NCI-H2107 (cell line): ENCODE measurements at places on chromosomes 3 and 15.

DNA sequence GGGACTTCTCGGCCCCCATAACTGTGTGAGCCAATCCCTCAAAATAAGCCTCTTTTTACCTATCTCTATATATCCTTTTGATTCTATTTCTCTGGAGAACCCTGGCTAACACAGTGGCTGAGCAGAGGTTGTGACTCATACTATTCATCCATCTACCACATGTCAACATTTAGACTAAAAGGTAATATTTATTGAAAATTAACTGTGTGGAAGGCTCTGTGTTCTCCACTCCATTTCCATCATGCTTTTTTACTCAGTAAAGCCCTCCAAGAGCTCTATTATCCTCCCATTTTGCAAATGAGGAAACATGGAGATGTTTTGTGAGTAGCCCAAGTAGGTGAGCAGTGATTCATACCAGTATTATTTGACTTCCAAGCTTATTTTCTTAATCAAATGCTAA is 217.9 kb upstream of the DCBLD2 start:
- DNase-seq = no peak

DNA sequence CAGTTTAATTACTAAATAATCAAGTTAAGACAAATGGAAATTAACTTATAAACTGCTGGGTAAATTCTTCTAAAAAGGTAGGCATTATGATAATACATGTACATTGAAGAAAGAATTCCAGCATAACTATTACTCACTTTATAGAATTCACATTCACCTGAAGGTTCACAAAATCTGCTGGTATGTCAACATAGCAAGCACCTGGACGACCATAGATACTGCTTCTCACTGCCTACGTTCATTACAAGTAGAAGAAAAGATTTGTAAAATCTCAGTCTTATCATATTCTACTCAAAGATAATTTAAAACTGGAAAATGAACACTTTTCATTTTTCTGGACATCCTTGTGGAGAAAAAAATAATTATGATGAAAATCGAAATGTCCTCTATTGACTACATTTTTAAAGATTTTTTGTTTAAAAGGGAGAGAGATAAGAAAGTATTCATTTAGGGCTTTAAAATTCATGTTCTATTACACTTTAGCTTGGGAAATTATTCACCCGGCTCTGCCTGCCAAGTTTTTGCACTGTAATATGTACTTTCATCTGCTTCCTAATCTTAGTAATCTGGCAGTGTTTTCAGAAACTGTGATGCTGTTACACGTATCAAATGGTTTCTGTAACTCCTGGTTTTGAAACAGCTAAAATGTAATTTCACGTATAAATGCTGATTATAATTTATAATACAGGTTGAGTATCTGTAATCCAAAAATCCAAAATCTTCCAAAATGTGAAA is 16.1 kb downstream of the HACL1 start:
- no peak for DNase-seq

- DNase-seq = no peak
Measured at GRCh38 chr3:121739902-121740301, 9.6 kb downstream of the GOLGB1 start.

GRCh38 chr3:176321099-176321498 is 876.2 kb downstream of the TBL1XR1 start:
- no peak for DNase-seq

GRCh38 chr3:99250821-99251355 is 349.4 kb upstream of the DCBLD2 start:
- no peak for DNase-seq

- DNase-seq = no peak
Measured at GRCh38 chr15:53713218-53713617, 46.2 kb downstream of the WDR72 start.

DNA sequence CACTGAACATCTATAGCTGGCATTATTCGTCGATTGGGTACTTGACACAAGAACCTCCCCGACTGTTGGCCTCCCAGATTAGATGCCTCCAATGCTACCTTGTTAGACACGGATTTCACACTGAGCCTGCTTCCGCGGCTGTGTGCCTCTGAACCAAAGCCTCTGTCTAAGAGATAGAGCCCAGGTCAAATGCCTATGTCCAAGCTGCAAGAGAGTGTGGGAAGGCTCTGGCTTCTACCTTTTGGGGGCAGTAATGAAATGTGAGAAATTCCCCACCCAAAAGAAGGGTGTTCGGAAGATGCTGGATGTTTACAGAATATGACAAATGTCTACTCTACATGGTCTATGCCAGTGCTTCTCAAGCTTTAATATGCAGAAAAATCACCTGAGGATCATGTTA is 2.0 kb upstream of the RPUSD2 start:
- no peak for DNase-seq

DNA sequence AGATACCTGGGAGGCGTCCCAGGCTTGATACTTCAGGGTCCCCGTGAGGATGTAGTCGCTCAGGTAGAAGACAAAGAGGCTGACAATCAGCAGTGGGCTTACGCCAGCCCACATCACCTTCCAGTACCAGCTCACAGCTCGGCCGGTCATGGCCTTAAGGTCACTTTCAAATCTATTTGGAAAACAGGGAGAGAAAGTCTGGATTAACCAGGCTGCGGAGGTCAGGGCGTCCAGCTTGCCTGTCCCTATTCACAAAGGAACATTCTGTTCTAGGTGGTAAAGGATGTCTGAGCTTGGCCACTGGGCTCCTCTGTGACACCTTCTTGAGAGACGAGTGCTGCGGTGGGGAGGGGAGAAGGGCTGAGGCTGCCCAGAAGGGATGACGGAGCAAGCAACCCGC is 36.5 kb downstream of the SLC6A20 start:
- DNase-seq = no peak

DNA sequence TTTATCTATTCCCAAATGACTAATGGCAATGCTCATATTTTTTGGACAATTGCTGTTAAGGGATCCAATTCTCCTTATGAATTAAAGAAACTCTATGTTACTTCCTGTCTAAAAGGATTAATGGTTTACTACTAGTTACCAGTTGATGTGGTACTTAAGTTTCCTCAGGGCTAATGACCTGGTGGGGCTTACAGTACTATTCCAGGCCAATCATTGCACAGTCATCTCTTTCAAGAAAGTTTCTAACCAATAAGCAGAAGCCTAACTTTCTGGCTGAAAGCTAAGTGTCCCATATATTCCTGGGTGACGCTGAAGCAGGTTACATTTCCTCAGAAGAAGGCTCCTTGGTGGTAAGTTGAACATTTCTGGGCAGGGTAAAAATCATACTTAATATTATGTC is at the start of gene SLC12A1:
Gene SLC12A1 (plus strand): TSS at position 322 of the 400 bp plus-strand sequence. CDS start 1,418 bp downstream, outside the sequence.
- DNase-seq = no peak

DNA sequence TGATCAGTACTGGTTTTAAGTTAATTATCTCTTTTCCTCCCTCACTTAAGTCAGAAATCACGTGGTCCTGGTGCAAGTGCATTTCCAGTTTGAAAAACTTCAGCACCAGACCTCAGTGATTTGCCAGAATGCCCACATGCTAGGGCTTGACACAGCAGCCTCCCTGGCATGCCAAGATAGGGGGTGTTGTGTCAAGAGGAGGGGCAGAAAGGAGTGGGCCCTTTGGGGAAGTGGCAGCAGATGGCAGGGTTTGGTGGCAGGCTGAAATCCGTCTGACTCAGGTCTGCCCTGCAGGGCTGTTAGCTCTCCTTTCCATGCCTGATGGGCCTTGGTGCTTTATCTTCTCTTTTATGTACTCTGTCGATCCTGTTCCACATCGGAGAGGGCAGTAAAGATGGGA is 23.4 kb downstream of the PXK start:
- DNase-seq = no peak

DNA sequence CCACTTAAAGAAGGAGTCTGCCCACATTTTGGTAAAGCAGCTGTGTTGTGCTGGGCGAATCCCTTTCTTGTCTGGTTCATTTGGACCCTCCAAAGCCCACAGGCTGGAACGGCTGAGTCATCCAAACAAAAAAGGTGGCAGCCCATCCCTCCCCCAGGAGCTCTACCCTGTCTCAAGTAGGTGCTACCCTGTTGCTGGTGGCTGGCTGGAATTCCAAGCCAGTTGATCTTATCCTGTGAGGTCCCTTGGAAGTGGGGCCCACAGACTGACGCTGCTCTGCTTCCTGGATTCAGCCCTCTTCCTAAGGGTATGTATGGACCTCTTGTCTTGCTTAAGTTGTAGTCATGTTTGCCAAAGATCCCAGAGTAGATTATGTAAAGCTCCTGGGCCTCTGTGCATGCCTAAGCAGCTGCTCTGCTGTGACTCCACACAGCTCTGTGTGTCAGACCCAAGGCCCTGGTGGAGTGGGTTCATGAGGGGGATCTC is 44.5 kb downstream of the CCR1 start:
- no peak for DNase-seq

GRCh38 chr15:84981711-84982300 is at the start of gene PDE8A:
TSS of gene PDE8A (plus strand) at chr15:84981856. CDS start at chr15:84982163, 307 bp downstream.
- DNase-seq = no peak

DNA sequence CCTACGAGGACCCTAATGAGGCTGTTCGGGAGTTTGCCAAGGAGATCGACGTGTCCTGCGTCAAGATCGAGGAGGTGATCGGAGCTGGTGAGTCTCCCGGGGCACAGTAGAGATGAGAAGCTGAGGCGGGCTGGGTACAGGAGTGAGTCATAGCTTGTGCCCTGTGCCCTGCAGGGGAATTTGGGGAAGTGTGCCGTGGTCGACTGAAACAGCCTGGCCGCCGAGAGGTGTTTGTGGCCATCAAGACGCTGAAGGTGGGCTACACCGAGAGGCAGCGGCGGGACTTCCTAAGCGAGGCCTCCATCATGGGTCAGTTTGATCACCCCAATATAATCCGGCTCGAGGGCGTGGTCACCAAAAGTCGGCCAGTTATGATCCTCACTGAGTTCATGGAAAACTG is 17.9 kb downstream of the EPHB3 start:
- DNase-seq = no peak

DNA sequence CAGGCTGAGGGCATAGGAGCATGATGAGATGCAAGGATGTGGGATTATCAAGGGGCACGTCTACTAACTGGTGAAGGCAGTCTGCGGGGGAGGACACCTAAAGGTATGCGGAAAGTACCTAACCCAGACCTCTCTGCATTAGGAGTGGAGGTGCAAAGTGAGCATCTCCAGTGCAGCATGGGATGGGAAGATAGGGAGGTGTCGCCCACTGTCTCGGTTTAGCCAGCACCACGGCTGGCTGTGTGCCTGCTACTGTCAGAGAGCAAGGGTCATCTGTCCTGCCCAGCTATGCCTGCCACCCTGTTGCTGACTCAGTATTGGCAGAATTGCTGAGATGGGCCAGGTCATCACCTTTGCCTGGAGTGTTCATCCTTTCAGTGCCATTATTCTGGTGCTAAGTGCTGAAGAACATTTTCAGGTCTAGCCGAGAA is 40.1 kb downstream of the OXNAD1 start:
- DNase-seq = no peak

- DNase-seq = no peak
Measured at GRCh38 chr15:67267440-67267839, 12.9 kb downstream of the IQCH start.

- no peak for DNase-seq
Measured at GRCh38 chr3:27089068-27089467, 280.1 kb downstream of the NEK10 start.

DNA sequence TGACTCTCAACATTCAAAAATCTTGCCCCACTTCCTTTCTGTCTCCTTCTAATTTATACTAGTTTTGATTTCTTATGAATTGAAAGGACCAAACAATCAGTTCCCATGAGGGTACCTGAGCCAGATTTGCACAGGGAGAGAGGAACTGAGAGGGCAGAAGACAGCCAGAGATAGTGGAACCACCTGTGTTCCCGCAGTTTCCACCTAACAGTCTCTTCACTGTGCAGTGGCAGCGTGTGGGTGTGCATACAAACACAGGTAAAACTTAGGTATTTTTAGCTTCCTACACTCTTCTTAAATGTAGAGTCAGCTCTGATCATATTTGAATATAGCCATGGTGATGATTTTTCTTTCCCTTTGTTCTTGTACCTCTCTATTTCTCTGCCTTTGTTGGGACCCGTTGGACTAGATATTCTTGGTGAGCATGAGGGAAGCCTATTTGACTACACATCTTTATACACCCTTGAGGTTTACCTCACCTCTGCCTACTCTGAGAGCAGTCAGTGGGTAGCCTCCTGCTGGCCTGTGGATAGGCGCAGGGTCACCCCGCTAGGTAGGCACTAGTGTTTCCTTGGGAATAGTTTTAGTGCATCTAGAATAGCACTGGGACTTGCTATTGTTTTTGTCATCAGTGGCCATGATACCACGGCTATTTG is 58.8 kb downstream of the MAP3K13 start:
- DNase-seq = no peak

GRCh38 chr3:117964814-117965213 is 1069.8 kb downstream of the IGSF11 start:
- no peak for DNase-seq

- no peak for DNase-seq
Measured at GRCh38 chr3:117817103-117817502, 1107.5 kb downstream of the TUSC7 start.

DNA sequence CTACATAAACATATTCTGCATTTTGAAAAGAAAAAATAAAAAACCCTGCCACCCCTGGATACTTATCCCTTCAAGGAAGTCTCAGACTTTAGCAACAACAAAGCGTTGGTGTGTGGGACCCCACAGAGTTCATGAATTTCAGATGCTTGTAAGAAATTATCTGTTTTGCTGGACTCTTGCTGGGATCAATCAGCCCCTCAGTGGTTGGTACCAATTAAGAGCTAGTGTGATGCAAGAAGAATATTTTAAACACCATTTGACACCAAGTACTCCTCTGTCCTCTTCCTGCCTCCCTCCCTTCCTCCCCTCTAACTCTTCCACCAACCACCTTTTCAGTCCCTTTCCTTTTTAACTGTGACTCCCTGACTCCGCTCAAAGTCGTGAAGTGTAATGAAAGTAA is 51.5 kb downstream of the SST start:
- no peak for DNase-seq

DNA sequence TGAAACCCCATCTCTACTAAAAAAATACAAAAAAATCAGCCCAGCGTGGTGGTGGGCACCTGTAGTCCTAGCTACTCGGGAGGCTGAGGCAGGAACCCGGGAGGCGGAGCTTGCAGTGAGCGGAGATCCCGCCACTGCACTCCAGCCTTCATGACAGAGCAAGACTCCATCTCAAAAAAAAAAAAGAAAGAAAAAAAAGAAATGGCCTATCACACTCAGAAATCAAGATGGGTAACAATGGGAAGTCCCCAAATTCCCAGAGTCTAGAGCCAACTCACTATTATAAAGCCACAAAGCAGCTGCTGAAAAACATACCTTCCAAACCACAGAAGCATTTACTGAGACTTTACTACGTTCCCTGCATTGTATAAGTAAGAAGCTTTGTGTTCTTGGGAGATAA is 7.5 kb downstream of the HDGFL3 start:
- no peak for DNase-seq

- DNase-seq = no peak
Measured at GRCh38 chr3:113501597-113501996, 13.4 kb downstream of the SPICE1 start.

DNA sequence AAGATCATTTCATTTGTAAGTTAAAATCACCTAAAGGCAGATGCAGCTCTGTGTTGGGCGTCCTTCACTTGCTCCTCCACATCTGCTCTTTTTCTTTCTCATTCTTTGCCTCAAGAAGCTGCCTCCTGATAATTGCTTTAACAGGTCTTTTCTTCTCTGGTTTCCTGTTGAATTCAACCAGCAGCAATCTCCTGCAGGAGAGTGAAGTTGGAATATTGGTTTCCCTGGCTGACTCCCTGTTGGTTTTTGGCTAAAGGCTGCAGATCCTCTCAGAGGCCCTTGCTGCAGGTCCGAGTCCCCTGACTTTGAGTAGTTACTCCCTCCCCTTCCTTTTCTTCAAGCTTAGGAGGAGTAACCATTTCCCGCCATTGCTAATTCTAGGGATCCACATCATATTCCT is 4.2 kb downstream of the TP63 start:
- no peak for DNase-seq

- DNase-seq = no peak
Measured at GRCh38 chr3:169658311-169658931, 5.1 kb downstream of the MECOM start.

GRCh38 chr3:79976466-79976865 is 208.7 kb upstream of the ROBO1 start:
- DNase-seq = no peak
